ENCODE measurements at places on chromosomes 3 and 15. TPM values are rescaled to one million over a fixed set of nuclear protein-coding genes. Genes with fewer than 3 reads are reported as not detected.

DISP2 gene
- 1.0 TPM for total RNA-seq

FGF7 gene
- total RNA-seq = 0.20 TPM

ZNF385D gene
- not detected for total RNA-seq

ROPN1 gene
- not detected for total RNA-seq

CACNA1D gene
- not detected for total RNA-seq

ACKR4 gene
- total RNA-seq = not detected

ANKUB1 gene
- not detected for total RNA-seq

DNA sequence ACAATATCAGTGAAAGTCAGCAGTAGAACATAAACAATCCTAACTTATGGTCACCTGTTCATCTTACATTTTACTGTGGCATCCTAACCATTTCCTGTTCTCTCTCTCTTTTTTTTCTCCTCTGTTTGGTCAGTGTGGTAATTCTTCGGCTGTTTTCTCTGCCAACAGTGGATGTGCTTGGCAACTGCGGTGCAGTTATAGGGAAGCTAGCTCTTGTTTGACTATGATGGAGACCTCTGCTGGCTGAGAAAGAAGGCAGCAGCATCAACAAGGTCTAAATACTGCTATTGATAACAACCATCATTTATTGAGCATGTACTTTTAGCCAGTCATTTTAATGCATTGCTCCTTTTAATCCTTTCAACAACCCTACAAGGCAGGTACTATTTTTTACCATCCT, 723 bp upstream of the DRD3 start:
- DNase-seq = no peak

GRCh38 chr15:58066042-58066867, 744 bp upstream of the ALDH1A2 start:
- no peak for DNase-seq

DNA sequence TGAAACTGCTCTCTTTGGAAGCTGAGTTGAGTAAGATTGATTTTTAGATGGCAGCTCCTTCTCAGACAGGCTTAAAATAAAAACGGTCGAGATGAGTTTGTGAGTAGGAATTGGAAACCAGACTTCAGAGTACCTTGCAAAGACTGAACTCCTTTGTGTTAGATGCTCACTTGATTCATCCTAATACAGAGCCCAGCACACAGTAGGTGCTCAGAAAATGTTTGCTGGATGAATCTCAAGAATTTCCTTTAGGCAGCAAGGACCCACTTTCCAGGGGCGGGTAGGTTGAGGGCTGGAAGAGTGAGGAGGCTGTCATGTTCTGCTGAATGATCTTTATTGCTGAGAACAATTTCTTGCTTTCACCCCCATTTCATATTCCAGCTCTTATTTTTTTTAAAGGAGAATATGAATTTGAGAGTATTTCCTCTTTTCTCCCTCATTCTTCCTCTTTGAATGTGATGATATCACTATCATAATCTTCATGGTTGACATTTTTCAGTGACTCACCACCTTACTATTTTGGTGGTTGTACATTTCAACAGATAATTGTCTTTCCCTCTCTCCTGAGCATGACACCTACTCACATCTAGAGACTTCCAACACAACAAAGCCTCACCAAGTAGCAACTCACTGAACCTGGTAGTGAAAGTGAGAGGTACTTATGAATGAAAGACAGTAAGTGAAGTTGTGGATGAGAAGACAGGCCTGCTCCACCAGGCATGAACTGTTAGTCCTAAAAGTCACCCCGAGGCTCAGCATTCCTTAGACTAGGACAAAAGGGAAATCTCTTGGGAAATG, 113.3 kb downstream of the PDCD6IP start:
- DNase-seq = no peak

- DNase-seq = peak; percentile 59
These were observed 62.9 kb downstream of the ATG7 start for GRCh38 chr3:11335056-11335608.

- DNase-seq = no peak
These were observed 9.6 kb upstream of the RNF111 start for GRCh38 chr15:58977887-58978286.

DNA sequence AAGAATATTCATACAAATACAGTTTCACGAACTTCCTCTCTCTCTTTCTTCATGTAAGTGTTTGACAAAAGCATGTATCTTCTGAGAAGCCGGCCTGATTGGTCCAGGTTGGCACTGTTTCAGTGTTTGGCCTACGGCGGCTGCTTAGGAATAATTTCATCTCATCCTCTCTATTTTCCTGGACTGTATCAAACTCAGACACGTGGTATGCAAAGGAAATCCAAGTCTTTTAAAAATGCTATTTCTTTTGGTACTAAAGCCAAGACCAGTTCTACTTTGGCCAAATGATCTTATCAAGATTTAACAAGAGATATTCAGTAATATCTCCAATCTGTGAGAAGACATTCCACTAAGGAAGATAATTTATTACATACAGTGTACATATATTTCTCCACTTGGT, 152.8 kb downstream of the TIGIT start:
- no peak for DNase-seq

GRCh38 chr3:10380906-10381305, 60.0 kb upstream of the SEC13 start:
- no peak for DNase-seq

DNA sequence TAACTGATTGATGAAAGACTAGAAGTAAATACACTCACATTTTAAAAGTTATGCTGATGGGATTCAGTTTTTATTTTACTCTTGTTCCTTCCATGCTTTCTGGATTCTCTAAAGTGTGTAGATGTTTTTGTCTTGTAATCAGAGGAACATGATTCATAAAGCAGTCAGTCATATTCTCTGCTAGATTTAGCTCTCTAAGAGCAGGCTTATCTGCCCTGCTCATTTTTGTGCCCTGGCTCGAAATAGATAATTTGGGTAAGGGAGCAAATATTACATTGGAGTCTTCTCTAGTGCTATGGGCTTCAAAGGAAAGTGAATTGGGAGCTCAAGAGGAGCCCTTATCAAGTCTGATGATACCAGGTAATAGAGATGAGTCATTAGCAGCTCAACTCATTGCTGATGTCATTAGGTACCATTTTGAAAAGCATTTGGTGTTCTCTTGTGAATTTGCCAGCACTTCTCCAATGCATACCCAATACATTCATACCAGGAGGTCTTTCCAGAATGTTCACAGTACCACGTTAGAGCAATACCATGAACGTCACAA, 27.7 kb downstream of the SACM1L start:
- no peak for DNase-seq

DNA sequence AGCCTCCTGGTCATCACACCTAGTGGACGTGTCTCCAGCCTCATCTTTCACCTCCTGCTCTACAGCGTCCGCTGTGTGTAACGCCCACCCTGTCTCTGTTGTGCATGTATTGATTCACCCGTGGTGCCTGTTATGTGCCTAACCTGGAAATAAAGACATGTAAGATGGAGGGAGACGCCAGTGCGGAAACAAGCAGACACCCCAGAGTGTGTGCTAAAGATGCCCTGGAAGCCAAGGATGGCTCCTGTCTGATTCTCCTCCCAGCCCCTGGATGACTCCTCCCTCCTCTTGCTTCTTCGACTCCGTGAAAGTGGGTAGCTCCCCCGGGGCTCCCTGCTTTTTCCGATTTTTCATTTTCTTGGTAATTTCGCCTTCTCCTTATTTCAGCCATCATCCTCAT, 241.8 kb downstream of the ADAMTS17 start:
- DNase-seq = no peak

Measured in NCI-H460 (cell line).